SIG-M5 (cell line): ENCODE measurements at places on chromosomes 11 and 22.

DNA sequence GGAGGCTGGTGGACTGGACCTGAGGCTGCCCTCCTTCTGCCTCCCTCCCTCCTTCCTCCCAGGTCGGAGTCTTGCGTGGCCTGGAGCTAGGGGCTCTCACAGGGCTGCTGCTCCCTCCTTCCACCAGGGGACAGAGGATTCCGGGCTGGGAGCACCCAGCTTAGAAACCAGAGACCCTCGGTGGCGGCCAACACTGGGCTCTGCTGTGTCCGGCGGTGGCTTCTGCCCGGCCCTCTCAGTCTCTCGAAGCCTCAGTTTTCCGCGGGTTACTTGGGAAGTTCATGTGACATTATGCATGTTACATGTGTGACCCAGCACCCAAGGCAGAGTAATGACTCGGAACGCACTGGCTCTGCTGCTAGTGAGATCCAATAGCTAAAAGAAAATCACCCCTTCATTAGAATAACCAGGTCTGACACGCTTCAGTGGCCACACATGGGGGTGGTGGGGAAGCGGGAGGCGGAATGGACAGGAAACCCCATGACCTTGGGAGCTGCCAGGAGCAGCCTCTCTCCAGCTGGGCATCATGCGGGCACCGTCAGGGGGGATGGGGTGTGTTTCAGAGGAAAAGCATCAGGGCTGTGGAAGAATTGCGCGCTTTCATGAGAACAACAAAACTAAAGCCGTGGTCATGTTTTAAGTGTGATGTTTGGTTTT is 5.9 kb upstream of the MRGPRG start:
- DNase-seq = no peak

DNA sequence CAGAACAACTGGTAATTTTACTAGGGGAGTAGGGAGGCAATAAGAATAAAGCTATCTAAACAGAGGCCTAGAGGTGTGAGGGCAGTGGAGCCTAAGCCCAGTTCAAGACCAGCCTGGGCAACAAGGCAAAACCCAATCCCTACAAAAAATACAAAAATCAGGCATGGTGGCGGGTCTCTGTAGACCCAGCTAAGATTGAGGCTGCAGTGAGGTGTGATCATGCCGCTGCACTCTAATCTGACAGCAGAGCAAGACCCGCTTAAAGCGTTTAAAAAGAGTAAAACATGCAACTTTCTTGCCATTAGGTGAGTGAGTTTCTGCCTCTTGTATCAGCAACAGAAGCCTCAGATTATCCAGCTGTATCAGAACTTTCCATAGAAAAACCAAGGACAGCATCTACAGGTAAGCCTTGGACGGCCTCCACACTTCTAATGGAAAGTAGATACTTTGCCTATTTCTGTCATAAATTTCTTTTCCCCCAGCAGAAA is 12.1 kb downstream of the TAF1D start:
- DNase-seq = no peak

DNA sequence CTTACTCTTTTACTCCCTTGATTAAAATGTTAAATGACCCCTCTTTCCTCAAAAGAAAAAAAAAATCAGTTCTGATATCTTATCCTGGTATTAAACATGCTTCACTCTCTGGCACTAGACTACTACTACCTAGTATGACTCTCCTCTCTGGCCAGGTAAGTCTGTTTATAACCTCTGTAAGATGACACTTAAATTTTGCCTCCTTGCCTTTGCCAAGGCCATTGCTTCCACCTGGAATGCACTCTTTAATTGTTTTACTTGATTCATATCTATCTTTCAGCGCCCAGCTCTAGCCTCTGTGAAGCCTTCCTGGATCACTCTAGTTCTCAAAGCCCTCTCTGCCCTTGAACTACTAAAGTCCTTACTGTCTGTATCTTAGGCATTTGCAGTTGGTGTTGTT is 170.4 kb downstream of the ETS1 start:
- no peak for DNase-seq

GRCh38 chr11:102489186-102490145 is 36.9 kb upstream of the TMEM123 start:
- no peak for DNase-seq

GRCh38 chr11:108340973-108341372 is 118.1 kb downstream of the ATM start:
- DNase-seq = no peak

- DNase-seq = no peak
Observed at GRCh38 chr11:23897453-23898286, 599.2 kb upstream of the LUZP2 start.

DNA sequence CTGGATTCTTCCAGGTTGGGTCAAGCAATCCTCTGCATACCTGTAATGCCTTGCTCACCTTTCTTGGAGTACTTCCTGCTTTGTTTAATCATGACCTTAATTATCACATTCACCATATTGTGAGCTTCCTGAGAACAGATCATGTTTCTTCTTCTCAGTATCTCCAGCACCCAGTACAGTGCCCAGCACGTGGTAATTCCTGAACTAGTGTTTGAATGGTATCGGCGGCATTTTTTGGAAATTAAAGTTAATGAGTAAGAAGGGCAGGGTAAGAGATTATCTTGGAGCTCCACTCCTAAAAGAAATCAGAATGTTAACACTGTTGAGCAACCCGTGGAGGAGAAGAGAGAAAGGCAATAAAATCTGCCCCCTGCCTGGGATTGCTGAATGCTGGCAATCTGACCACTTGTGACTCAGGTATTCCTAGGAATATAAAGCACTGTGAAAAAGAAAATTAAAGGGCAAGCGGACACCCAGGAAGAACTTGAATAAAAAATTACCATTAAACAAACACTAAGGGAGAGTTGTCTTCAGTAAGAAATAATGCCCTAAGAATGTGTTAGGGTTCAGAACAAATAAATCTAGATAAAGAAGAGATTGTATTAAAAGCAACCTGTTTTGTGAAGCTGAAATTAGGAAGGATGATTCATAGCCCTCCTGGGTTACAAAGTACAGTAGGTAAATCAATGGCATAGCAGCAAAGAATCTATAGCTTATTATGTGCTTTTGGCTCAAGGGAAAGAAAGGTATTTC is 92.9 kb downstream of the PDHX start:
- DNase-seq = no peak

DNA sequence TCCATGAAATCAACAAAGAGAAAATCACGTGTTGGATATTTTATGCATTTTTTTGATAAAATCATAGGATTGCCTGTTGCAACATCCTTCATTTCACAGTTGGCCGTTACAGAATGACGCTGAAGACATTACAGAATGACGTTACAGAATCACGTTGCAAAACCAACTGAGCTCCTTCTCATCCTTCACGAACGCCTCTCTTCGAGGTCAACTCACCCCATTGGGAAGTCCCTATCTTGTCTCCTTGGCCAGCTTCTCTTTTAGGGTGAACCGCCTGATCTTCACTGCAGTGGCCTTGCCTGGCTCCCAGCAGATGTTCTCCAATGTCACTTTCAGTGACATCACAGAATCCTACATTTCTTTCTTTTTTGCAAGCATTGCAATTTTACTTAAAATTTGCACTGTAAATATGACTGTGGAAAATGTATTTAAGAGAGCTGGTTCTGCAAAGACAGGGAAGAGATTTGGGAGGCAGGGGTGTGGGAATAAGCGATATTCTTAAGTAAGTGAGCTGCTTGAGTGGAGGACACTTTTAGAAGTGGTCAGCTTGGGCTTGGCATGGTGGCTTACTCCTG is 5.1 kb downstream of the KRTAP5-7 start:
- no peak for DNase-seq

DNA sequence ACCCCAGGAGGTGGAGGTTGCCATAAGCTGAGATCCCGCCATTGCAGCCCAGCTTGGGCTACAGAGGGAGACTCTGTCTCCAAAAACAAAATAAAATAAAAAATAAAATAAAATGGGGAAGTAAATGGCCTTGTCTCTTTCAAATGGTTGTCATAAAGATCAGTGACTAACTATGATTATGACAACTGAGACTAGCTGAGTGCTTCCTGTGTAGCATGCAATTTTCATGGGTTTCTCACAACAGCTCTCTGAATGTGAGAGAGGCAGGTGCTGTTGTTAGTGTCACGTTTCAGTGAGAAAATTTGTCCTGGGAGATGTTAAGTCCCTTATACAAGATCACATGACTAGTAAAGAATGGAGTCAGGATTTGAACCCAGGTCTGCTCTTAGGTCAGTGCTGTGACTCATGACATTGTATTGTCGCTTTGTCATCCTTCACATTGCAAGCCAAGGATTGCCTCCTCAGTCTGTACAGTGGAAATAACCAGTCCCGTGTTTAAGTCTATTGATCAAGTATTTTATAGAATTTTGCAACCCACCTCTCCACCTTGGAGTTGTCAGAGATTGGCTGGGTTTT is 163.3 kb upstream of the CCDC90B start:
- DNase-seq = no peak

- DNase-seq = no peak
Observed at GRCh38 chr11:116657842-116658825, 114.7 kb downstream of the BUD13 start.

DNA sequence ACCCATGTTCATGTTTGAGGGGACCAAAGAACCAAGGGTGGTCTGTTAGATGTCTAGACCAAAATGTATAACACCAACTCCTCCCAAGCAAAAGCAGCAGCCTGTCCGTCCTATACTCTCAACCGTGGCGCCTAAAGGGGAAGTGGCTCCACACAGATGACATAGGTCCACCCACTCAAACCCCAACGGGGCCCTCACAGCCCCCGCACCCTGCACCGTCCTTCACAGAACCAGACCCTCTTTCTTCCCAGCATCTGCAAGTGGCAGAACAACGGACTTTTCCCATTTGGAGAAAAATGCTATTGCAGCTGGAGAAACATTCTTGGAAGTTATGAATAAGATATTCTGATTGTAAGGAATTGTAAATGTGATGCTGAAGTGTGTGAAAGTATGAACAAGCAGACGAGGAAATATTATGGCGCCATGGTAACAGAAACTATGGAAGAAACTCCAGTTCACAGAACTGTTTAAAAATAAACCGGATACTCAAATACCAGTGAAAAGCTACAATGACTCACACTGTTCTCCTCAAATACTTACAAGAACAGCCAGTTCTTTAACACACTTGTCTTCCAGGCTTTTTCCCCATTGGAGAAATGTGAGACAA is 76.5 kb upstream of the ARFGAP3 start:
- DNase-seq = no peak

DNA sequence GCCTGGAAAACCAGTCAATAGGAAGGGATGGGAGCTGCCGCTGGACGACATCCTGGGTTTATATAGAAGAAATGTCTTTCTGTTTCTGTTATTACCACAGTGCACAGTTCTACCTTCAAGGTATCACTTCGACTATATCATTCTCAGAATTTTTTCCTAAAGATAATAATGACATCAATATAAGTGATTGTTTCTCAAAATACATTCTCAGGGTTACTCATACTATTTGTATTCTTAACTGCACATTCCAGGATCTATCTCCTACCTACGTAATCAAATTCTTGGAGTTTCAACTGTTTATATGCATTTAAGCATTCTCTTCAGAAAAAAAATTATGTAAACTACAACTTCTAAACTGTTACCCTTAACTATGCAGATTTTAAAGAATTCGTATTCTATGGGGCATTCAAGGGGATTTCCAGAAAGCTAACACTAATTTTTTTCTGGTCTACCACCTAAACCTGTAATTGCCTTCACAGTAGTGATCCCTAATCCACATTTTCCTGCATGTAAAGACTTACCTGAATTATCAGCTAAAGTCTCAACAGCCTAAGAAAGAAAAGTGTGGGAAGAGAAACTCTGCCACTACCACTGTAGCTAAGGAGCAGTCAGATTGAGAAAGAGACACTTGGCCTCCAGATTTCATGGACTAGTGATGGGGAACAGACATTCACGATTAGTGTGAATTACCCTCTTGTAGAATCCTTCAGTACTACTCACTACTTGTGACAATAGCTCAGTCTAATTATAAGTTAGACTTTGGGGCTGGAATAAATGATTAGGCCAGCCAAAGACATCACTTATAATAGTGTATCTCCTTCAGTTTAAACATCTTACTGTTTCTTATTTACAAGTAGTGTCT is at the start of gene OR51B5:
Gene OR51B5, minus strand, starts transcription at position 51 of the 862 bp plus-strand sequence. Its CDS starts 0 bp downstream, at position 51.
- no peak for DNase-seq

DNA sequence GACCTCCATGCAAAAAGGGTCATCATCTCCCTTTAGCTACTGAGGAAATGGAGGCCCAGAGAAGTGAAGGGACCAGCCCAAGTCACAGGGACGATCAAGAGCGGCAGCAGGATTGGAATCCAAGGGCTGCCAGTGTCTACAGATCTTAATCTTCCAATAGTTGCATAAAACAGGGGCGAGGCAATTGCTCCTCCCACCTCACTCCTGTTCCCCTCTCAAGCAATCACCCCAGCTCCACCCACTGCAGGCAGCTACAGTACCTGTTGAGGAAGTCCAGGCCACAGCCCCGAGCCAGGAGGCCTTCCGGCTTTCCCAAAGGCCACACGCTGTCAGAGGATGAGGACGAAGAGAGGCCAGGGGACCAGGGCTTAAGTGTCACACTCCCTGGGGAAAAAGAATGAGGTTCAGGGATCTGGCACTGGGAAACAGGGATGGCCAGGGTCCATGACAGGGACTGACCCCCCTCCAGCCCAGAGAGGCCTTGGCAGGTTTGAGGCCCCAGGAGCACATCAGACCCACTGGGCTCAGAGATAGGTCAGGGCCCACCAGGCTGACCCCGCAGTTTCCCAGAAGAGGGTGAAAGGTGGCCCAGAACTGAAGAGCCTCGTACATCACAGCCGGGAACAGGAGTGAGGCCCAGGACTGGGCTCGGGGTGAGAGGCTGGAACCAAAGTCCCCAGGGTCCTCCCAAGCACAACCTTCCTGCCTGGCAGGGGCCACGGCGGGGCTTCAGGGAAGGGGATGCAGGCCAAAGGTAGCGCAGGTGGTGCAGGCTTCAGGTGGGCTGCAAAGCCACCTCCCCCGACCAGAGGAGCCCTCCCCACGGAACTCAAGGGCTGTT is 16.4 kb upstream of the MFNG start:
- DNase-seq = no peak

- DNase-seq = no peak
Observed at GRCh38 chr11:121894581-121894980, 221.4 kb downstream of the BLID start.

DNA sequence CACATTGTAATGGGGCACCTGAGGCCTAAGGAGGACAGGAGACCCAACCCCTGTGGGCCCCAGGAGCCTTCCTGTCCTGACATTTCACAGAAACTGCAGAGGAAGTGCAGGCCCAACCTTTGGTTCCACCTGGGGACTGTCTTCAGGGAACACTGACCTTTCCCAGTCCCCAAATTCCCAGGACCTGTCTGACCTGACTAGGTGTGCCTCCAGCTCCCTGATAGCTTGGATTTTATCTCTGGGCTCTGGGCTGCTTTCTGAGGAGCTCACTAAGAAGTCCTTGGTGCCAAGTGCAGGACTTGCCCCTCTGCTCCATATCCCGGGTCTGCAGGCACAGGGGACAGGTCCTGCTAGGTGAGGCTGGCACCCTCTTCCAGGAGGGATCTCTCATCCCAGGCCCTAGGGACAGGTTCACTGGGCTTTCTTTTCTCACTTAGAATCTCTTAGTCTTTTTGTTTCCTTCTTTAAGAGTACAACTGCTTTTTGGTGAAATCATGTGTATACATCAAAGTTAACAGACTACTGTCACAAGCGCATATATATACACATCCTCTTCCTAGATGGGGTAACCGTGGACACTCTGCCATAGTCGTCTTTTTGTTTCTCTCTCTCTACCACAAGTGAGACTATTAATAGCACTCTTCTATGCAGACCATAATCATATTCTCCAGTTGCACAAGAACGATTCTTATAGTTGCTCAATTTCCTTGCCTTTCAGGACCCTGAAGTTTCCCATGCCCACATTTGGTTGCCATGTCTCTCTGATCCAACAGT is 72.0 kb upstream of the IGLL5 start:
- peak; percentile 73 for DNase-seq

- DNase-seq = no peak
Observed at GRCh38 chr11:13271060-13271693, 6.4 kb upstream of the BMAL1 start.
